ENCODE measurements at places on chromosomes 16 and 17.

GRCh38 chr17:31559584-31560501 lies 168.4 kb downstream of the RAB11FIP4 start:
- DNase-seq: no peak

DNA sequence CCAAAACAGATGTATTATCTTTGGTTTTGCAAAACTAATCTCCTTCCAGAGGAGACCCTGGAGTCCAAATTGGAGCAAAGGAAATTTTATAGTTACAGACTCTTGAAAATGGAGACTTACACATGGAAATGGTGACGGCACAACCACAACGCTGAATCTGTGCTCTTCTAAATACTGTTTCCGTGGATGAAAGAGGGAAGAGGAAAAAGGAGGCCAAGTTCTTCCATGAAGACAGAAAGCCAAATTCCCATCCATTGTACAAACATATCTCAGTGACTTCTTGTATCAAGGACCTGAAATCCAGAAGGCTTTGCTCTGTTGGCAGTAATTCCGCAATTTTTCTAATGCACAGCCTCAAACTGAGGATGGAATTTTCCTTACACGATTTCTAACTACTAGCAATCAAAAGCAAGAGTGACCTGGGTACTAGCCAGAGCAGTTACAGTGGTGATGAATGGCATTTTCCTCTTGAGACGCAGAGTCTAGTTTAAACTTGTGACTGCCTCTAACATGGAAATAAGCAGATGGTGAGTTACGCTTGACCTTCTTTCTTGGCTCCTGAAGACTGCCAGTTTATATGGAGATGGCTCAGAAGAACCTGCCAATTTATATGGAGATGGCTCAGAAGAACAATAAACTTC lies 38.5 kb downstream of the VPS53 start:
- DNase-seq: no peak

- no peak for DNase-seq
Measured at GRCh38 chr16:1877804-1878203, 5.8 kb upstream of the MEIOB start.

DNA sequence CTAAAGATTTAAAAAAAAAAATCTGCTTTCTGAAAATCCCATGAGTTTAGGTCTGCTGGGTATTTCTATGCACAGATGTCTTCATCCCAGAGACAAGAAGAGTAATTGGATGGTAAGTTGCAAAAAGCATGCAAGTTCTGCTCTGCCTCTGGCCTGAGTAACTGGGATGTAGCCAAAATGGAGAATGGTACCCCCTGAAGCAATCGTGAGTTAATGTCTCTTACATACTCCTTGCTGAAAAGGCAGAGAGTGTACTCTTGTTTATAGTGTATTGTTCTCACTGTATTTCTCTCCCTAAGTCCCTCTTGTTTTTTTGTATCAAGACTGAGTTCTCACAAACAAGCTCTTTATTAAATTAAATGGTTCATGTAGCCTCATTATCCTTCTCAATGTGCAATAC lies 259.0 kb downstream of the IRX3 start:
- DNase-seq: no peak

DNA sequence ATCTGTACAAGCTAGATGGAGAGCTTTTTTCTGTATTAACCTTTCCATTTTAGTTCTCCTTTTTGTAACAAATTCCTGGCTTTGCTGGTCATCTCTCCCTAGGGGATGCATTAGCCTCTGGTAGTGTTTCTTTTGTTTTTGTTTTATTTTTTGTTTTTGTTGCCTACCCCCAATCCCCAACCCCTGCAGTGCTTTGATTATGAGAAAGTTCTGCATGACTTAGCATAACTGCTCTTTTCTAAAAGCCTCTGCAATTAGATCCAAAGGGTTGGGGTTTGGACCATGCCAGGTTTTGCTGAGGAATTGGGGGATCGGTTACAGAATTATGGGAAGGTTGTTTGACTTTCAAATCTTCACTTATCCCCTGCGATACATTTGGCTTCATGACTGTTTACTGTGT lies 98.2 kb downstream of the ADAMTS18 start:
- no peak for DNase-seq

DNA sequence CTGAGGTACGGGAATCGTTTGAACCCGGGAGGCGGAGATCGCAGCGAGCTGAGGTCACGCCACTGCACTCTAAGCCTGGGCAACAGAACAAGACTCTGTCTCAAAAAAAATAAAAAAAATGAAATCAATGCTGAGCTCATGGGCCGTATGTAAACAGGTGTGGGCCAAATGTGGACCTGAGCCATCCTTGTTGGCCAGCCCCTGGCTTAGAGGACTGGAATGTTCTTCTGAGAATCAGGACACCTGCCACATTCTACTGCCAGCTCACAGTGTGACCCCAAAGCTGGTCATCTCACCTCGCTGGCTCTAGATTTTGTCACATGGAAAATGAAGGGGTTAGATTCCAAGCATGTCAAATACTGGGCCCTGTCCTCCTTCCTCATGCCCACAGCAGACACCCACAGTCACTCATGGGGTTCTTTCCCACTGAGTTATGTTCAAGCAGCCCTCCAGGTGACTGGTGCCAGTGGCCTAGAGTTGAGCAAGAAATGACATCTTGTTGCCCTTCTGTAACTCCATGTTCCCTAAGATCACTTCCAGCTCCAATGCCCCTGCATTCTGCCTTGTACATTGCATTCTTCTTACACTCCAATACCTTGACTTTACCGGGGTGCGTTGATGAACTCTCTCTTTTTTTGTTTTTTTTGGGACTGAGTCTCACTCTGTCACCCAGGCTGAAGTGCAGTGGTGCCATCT lies 110.6 kb downstream of the ABCC1 start:
- no peak for DNase-seq

GRCh38 chr17:2700030-2700490 lies 11.5 kb downstream of the CLUH start:
- DNase-seq: no peak

DNA sequence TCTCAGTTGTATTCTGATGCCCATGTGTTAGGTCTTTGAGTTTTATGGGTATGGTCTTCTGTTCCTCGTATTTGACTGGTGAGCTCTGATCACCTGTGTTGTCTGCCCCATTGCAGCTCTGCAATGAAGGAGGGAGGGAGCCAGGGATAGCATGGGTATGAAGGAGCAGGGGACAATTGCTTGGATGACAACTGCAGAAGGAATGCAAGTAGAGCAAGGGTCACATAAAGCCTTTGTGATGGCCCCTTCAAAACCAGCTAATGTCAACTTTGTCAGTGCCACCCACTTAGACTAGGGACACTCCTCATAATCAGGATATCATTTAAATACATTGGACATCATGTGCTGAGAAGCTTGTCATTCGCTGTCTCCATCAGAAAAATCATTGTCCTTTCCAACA lies 152.7 kb upstream of the MAF start:
- no peak for DNase-seq

GRCh38 chr17:20184977-20185619 lies 175.9 kb downstream of the SPECC1 start:
- DNase-seq: no peak

GRCh38 chr16:1435921-1436697 lies 5.2 kb downstream of the PERCC1 start:
- no peak for DNase-seq

GRCh38 chr16:69311533-69312387 lies 610 bp downstream of the VPS4A start:
- no peak for DNase-seq

- no peak for DNase-seq
Measured at GRCh38 chr17:79667746-79668145, 56.9 kb upstream of the RBFOX3 start.

GRCh38 chr17:44921122-44921882 lies 6.0 kb upstream of the GFAP start:
- no peak for DNase-seq

DNA sequence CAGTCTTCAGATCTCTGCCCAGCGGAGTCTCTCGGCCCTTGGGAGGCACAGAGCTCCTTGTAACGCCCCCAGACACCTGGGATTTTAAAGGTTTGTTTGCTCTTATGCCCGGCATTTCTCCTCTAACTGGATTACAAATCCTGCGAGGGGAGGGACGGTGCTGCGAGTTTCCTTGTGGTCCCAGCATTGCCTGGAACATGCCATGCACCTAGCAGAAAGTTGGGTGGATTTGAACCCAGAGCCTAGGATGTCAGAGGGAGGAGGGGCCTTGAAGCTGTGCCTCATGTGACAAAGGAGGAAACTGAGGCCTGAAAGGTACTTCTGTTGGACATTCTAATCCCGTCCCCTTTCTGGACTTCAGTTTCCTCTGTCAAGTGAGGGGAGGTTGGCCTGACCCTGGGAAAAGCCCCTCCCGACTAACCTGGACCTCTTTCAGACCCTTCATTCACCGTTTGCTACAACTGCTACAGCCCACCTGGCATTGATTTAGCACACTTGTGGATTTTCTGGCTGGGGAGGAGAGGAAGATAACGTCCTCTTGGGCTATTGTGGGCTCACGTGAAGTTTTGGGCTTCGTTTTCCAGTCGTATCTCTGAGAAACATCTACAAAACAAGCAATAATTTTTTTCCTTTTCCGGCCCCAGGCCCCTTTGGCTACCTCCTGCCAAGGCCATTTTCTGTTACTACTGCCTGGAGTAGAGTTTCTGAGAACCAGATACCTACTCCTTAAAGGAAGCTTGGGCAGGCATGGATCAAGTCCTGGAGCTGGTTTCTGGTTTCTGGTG lies 30.9 kb downstream of the MRC2 start:
- DNase-seq: no peak

GRCh38 chr16:57970970-57971369 lies at the start of gene CNGB1:
CNGB1 (minus strand) TSS chr16:57971128; CDS start chr16:57967286, 3,842 bp downstream.
- DNase-seq: no peak

GRCh38 chr17:46772475-46773220 lies 45.8 kb downstream of the WNT3 start:
- no peak for DNase-seq

DNA sequence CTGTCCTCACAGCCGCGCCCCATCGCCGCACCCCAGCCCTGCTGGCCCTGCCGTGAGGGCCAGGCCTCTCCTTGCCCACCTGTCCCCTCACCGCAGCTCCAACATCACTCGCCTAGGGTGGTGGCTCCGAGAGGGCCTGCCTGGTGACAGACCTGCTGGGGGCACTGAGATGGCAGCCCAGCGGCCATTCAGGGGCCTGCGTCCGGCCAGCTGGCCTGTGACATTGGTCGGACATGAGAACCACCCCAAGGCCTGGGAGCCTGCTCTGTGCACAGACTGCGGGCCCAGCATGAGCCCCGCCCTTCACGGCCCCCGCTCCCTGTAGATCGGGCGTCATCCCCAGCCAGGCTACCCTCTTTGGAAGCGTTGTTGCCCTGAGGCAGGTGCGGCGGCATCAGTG lies 11.8 kb downstream of the NME3 start:
- no peak for DNase-seq

GRCh38 chr16:24255456-24256371 lies at the start of gene CACNG3:
CACNG3 (plus strand) TSS chr16:24256335; CDS start chr16:24256755, 420 bp downstream.
- no peak for DNase-seq

DNA sequence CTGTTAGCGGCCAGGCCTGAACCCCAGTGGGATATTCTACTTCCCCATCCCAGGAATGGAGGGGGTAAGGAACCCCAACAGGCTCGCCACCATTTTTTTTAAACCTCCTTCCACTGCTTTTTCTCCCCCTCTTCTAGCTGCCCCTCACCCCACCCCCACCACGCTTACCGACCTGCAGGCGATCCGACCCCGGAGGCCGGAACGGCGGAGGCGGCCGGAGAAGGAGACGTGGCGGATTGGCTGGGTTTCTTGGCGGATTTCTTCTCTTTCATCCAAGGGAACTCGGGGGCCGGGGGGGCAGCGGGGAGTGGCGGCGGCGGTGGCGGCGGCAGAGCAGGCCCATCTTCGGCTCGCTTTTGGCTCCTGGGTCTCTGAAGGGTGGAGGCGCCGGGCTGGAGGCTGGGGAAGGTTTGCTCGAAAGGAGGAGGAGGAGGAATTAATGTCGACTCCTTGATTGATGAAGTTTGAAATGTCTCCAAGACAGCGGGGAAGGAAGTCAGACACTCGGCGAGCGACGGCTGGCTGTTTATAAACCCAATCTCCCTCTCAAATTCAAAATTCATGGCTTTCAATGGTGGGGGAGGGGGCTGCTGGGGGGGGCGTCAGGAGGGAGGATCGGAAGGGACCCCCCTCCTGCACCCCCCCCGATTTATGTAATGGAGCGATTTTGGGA lies 424 bp downstream of the HOXB2 start:
- no peak for DNase-seq

GRCh38 chr16:11640987-11641817 lies 27.1 kb upstream of the SNN start:
- DNase-seq: no peak

- DNase-seq: no peak
Measured at GRCh38 chr17:44847586-44847985, at the start of gene HIGD1B. HIGD1B (plus strand) TSS chr17:44847883; CDS start chr17:44848153, 270 bp downstream.

GRCh38 chr17:58886514-58886913 lies 130.9 kb downstream of the PPM1E start:
- no peak for DNase-seq

DNA sequence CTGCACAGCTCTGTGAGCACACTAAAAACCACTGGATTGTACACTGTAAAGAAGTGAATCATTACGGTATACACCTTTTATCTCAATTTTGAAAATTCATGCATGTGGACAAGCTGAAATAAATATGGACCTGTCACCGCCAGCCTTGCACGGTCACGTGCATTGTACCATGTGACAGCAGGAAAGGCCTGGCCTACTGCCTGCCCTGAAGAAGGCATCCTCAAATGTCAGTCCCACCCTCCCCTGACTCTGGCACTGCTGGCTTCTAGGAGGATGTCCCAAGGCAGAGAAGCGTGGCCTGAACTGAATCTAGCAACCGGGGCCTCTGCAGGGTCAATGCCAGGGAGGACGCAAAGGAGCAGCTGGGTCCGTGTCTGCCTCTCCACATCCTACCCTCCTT lies 34.6 kb downstream of the SLC38A8 start:
- DNase-seq: no peak

- DNase-seq: no peak
Measured at GRCh38 chr17:57939797-57940196, 15.4 kb downstream of the CUEDC1 start.

- DNase-seq: no peak
Measured at GRCh38 chr16:57742543-57742942, 7.0 kb downstream of the KATNB1 start.

- DNase-seq: no peak
Measured at GRCh38 chr16:74608944-74609343, 2.0 kb upstream of the GLG1 start.

- DNase-seq: no peak
Measured at GRCh38 chr17:50129728-50130558, at the start of gene SAMD14. SAMD14 (minus strand) TSS chr17:50130160; CDS start chr17:50124959, 5,201 bp downstream.

- no peak for DNase-seq
Measured at GRCh38 chr16:57634171-57634570, 5.7 kb downstream of the ADGRG1 start.

DNA sequence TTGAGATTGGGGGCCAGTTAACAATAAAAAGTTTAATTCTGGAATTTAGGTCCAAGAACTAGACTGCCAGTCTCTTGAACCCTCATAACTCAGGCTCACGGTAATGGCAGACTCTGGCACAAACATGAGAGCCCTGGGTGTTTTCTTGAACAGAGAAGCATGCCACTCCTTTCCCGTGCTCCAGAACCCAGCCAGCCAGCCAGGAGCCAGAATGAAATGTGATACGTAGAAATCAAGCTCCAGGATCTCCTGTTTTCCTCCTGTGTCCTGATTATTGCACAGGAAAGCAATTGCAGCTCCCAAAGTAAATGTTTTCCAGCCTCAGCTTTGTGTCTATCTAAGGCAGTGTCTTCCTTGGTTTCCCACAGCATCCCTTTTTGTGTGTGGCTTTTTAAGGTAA lies 46.2 kb upstream of the NOL11 start:
- DNase-seq: no peak

GRCh38 chr16:59665618-59666220 lies 931.6 kb upstream of the GOT2 start:
- no peak for DNase-seq

- DNase-seq: no peak
Measured at GRCh38 chr16:66814734-66815133, 13.3 kb upstream of the TERB1 start.

GRCh38 chr17:69175625-69176456 lies 34.1 kb upstream of the ABCA6 start:
- no peak for DNase-seq
